Cerebellum (tissue), 4 donors: ENCODE measurements at places on chromosomes 7 and 10.
A peak's percentile ranks its signal among the peaks of the same experiment; 100 is the strongest.

DNA sequence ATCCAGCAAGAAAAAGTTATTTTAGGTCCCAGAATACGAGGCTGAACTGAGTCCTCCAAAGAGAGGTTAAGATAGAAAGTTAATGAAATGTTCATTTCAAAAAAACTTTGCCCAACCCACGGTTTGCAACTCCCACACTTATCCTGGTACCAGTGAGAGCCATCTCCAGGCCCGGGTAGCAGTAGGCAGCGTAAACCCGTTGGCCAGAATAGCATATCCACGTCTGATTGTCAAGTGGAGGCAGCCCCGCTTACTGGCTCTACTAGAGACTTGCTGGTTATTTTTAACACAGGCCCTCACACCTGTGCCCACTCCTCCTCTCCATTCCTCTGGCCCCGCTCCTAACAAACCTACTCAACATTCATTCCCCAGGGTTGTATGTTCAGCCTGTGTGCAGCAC is 109.7 kb downstream of the HIP1 start:
- DNase-seq, result no peak

DNA sequence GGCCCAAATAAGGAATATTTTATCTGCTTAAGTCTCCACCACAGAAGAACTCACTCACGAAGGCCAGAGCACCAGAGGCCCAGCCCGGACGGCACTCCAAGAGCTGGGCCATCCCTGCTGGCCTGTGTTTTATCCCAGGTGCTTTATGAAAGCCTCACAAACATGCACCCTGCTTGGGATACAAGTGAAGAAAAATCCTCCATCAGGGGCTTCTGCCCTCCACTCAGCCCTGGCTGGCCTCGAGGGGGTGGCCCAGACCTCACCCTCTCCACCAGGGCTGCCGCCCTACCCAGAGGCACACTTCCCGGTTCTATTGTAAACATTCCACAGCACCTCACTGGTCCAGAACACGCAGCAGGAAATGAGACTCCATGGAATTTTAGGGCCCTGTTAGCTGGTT is 19.8 kb upstream of the DNAAF5 start:
- DNase-seq, result no peak

- DNase-seq, result no peak
These were observed 4.0 kb downstream of the UNC5B start for GRCh38 chr10:71216363-71216695.

DNA sequence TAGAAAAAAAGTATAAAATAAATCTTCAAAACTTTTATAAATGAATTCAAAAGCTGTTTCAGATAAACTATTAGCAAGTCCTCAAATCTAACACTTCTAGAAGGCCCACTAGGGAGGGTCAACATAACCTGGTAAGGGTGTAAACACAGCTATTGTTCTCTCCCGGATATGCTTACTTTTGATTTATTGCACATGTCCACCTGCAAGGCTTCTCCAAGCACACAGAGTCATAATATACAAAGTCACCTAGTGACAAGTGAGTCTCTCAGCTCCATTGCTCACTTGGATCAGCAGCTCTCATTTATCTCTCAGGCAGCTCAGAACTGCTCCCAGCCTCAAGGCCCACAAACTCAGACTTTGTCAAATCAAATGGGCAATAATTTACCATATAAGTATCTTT is 44.0 kb upstream of the COL1A2 start:
- DNase-seq, result no peak

DNA sequence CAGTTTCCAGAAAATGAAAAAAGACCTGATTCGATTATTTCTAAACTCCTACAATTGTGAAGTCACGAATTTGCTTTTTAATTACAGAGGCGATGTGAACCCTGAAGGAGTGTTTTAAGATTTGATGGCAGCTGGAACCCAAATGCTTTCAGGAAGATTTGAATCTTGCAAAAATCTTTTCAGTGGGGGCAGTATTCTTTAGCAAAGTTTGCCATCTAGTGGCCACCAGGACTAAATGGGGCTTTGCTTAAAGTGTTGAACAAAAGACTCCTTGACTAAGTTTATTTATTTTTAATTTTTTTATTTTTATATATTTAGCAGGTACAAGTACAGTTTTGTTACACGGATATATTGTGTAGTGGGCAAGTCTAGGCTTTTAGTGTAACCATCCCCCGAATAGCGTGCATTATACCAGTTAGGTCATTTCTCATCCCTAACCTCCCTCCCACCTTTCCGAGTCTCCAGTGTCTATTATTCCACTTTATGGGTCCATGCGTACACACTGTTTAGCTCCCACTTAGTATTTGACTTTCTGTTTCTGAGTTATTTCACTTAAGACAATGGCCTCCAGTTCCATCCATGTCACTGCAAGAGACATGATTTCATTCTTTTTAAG is 98.8 kb downstream of the CACNB2 start:
- DNase-seq, result peak; percentile 12

DNA sequence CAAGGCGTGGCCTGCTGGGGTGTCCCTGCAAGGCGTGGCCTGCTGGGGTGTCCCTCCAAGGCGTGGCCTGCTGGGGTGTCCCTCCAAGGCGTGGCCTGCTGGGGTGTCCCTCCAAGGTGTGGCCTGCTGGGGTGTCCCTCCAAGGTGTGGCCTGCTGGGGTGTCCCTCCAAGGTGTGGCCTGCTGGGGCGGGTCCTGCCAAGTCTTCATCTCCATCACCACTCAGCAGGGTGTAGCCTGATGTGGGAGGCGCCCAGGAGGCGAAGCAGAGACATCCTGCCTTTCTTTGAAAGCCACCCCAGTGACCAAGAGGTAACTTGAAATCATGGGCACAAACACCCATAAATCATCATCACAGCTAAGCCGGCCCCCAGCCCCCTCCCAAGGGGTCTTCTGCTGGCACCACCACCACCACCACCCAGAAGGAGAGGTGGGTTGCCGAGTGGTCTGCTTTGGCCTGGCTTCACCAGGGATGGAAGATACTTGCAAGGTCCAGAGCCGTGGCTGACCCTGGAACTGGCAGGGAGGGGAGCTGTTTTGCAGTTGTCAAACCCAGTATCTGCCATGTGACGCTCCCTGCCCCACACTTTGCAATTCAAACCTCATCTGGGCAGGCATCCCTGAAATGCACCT is 190.6 kb downstream of the EBF3 start:
- no peak for DNase-seq

DNA sequence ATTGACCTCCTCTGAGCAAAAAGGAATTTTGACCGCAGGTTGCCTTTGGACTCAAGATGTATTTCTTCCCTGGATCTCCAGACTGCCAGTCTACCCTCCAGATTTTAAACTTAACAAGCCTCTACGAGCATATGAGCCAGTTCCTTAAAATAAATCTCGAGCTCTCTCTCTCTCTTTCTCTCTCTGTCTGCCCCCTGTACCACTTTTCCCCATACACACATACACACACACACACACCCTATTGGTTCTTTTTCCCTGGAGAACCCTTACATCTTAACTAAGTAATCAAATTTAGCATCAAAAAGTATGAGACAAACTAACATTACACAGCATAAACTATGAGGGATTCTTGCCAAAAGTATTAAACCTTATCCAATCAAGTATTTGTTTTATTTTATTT is 11.4 kb downstream of the BCAP29 start:
- DNase-seq, result no peak

DNA sequence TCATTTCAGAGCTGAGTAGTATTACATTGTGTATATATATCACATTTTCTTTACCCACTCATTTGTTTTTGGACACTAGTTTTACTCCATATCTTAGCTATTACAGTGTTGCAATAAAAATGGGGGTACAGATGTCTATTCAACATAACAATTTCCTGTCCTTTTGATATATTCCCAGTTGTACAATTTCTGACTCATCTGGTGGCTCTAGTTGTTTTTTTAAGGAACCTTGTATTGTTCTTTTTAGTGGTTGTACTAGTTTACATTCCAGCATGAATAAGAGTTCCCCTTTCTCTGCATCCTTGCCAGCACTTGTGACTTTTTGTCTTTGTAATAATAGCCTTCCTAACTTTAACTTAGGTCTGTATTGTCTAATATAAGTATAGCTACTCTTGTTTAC is 739.9 kb downstream of the XPNPEP1 start:
- no peak for DNase-seq

DNA sequence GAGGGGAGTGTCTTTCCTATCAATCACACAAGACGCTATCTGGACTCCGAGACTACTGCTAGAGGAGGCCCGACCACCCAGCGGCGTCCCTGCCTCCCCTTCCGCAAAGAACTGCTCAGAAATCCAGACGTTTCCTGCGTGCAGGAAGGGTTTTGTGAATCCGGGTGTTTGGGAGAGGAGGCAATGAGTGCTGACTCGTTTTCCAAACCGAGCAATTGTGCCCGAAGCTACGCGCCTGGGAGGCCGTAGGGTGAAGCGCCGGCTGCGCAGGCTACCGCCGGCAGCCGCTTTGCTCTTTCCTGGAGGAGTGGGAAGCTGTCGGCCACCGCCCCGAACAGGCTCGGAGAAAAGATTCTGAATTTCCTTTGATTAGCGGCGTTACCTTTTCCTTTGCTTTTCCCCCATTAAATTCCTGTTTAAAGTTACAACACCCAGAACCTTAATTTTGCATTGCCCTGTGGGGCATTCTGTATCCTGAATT is 5.3 kb downstream of the VAX1 start:
- no peak for DNase-seq

DNA sequence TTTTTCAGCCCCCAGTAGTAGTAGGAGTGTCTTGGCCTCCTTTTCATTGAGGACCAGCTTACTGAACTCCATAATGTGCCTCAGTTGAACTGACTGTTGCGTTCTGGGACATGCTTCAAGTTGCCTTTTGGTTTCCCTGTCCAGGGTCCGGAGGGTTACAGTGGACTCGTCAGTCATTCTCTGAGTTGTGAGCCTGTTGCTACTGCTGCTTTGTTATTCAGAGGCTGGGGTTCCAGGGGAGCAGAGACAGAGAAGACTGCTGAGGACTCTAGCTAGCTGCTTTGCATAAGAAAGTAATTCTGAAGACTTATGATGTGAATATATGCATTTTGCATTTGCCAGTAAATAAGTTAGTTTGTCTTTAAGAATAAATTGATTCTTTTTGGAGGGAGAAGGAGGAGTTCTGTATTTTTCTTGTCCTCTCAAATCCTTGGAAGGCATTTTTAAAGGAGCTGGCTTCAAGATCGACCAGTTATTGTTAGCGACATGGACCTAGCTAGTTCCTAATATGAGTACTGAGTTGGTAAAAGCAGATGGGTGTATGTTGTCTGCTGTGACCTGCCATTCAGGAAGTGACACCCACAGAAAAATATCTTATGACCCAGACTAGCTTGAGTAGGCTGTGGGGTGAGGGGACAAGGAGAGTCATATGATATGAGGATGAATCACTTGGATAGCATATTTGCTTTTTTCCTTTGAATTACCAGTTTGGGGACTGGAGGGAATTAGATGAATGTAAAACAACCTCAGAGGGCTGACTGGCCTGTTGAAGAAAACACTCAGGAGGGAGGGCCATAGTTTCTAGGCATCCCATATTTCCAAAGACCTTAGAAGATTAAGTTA is 8.3 kb downstream of the PI4K2A start:
- DNase-seq, result no peak

DNA sequence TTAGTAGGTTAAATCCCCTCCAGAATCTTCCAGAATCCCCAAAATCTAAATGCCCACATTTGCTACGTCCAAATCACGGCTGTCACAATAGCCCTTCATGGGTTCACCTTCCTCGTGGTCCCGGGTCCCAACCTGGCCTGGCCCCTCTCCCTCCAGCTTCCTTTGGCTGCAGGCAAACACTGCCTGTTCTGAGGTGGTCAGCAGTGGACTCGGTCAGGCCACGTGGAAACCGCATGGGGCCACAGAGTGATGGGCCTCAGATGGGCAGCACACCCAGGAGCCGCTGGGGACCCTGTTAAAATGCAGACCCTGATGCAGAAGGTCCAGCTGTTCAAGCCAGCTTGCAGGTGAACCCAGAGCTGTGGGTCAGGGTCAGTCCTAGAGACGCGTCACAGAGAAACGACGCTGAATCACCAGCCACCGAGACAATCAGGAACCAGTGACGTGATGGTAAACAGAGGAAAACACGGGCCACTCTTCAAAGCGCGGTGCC is 588.6 kb downstream of the DNAJB6 start:
- DNase-seq, result no peak

- no peak for DNase-seq
These were observed 87.4 kb downstream of the CELF2 start for GRCh38 chr10:11104772-11105675.
